ENCODE measurements at places on chromosomes 6 and 20. TPM values are rescaled to one million over a fixed set of nuclear protein-coding genes. Genes with fewer than 3 reads are reported as not detected.

DNA sequence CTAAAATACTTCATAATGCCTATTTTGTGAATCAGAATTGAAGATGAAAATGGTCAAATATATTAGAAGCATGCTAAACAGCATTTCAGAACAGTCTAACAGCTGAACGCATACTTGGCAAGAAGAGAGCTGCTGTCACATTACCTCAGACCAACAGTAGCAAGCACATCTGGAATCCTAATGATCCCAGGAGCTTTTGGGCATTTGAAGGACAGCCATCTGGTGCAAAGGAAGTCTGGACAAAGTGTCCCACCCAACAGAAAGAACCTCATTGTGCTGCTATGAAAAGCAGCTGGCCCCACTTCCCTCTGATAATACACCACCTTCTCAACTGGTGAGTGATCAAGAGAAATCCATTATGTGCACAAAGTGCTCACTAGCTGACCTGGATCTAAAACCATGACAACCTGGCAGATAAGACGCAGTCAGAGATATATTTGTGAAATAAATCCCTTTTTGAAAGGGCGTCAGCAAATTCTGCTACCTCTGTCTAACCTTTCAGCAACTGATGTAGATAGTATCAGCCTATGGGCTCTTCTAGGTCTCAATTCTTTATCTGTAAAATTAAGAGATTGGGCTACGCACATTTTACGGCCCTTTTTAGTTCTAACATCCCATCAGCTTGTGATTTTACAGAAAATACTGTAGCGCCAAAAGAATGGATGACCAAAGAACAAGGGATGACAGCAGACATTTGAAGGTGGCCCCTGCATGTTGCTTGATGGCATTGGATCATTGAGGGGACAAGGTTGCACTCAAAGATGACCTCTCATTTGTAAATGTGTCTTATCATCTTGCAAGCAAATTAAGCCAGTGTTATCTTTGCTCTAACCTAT, 78.7 kb downstream of the SGK1 start:
- DNase-seq: no peak

GRCh38 chr20:2558581-2559278, 22.4 kb downstream of the TMC2 start:
- no peak for DNase-seq

DNA sequence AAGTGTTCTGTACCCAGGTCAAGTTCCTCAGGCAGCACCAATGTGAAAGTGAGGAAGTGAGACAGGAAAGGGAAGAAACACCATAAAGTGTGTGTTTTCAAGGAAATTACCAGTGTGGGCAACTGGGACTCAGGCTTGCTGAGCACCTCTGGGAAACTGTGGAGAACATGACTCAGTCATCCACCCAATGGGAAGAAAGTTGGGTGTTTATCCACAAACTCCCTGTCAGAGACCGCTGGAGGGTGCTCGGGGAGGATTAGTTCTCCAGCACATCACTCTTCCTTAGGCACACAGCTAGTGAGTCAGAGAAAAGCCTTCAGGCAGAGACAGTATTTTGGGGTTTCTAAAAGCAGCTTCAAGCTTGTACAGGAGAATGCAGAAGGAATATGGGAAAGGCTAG, 93.6 kb downstream of the PCSK2 start:
- DNase-seq: no peak

MDN1 gene
- 58.2 TPM for total RNA-seq

AGER gene
- total RNA-seq: 27.8 TPM

AURKA gene
- 94.2 TPM for total RNA-seq

Data from activated CD8-positive, alpha-beta T cell treated with anti-CD3 and anti-CD28 coated beads, Interleukin-2, amount 10 ng/mL, durations not matched to agents 7 days and 5 days (primary cell).